ENCODE measurements at places on chromosomes 13 and 19. TPM values are rescaled to one million over a fixed set of nuclear protein-coding genes. Genes with fewer than 3 reads are reported as not detected.

The ZNF253 gene
- total RNA-seq = 6.1 TPM

The STX10 gene
- 45.8 TPM for total RNA-seq

The ZNF492 gene
- total RNA-seq = 0.80 TPM

The NCLN gene
- 24.8 TPM for total RNA-seq

The CEACAM16 gene
- total RNA-seq = not detected

GRCh38 chr19:14530005-14530348 is 583 bp downstream of the TECR start:
- peak overlapping the region; percentile 60 for H3K4me3 ChIP-seq
- DNase-seq = no peak
- H3K36me3 ChIP-seq = no peaks in the 10 kb centered on the region

DNA sequence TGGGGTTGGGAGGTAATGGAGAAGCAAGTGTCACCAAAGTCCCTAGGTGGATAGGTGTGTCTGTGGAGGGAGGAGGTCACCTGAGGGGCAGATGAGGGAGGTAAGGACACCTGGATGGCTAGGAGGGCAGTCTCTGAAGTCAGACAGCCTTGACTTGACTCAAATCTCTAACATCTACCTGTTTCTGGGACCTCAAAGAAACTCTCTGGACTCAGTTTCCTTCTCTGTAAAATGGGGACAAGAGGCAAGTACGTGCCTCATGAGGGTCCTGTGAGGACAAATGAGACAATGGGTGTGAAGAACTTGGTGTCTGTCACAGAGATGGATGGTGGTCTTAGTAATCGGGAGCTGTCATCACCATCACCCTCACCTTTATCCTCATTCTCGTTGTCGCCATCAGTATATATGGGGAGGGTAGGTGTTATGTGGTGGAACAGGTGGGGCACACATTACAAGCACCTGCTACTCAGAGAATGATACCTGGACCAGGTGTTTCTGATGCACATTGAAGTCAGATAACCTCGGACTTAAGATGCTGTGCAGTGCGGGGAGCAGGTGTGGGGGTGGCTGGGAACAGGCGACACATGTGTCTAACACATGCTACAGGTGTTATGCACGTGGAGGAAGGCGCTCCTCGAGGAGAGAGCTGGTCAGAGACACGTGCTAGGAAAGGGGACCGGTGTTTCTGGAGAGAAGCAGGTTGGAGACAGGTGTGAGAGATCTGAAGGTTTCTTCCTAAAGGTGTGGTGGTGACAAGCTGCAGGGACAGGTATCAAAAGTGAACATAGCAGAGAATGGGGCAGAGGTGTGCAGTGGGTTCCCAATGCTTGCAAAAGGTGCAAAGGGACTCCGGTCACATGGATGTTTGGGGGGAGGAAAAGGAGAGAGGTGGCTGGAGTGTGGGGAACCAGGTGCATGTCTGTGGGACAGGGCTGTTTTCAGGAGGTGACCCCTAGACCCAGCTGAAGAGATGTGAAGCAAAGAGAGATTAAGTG is 3.8 kb downstream of the ERFL start:
- H3K4me1 ChIP-seq = no peaks in the 10 kb centered on the region
- H3K36me3 ChIP-seq = no peaks in the 10 kb centered on the region
- H3K27ac ChIP-seq = no peak overlapping the region
- H3K4me3 ChIP-seq = no peak overlapping the region

DNA sequence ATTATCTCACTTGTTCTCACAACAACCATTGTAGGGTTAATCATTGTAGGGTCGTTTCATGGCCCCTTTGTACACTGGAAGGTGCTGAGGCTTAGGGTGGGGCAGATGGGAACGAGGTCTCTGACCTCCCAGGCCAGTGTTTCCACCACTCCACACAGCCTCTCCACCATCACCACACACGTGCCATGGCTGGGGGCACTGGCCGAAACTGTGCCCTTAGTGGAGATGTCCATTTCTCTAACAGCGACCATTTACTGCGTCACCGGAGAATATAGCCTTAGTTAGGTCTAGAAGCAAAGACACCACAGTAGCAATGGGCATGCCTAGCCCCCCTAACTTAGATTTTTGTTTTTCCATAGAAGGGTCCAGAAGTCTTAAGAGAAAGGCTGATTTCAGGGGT is 36.5 kb downstream of the COL4A1 start:
- H3K4me1 ChIP-seq = peaks cover 18% of the 10 kb centered on the region
- no peak overlapping the region for H3K4me3 ChIP-seq
- peak overlapping the region; percentile 5 for H3K27ac ChIP-seq
- no peaks in the 10 kb centered on the region for H3K36me3 ChIP-seq

- no peaks in the 10 kb centered on the region for H3K4me1 ChIP-seq
- H3K27me3 ChIP-seq = no peaks in the 10 kb centered on the region
- DNase-seq = no peak
- no peaks in the 10 kb centered on the region for H3K36me3 ChIP-seq
These were observed 28.0 kb downstream of the PEPD start for GRCh38 chr19:33493401-33494275.

GRCh38 chr13:51229731-51230130 is 7.5 kb downstream of the FAM124A start:
- no peak overlapping the region for H3K4me3 ChIP-seq
- H3K27me3 ChIP-seq = no peaks in the 10 kb centered on the region
- no peaks in the 10 kb centered on the region for H3K36me3 ChIP-seq
- peaks cover 15% of the 10 kb centered on the region for H3K4me1 ChIP-seq
- no peak for DNase-seq

- H3K27ac ChIP-seq = no peak overlapping the region
- H3K4me3 ChIP-seq = no peak overlapping the region
- no peak for DNase-seq
- no peaks in the 10 kb centered on the region for H3K36me3 ChIP-seq
- no peaks in the 10 kb centered on the region for H3K4me1 ChIP-seq
These were observed 130.5 kb downstream of the MAB21L1 start for GRCh38 chr13:35345992-35346391.

DNA sequence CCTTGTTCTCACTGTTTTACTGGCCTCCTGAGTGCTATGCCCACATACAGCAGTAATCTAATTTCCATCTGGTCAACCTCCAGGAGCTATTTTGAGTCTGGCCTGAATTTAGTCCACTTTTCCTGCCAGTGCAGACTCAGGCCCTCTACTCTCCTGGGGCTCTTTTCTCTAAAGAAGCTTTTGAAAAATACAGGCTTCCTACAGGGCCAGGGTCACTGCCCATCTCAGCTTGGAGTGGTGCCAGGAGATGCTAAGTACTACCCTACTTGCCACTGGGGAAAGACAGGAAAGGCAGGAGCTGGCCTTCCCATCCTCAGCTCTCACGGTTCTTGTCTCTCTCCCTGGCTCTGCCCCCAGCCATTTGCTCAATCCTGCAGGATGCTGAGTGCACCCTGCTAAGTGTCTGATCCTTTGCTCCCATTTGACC is 101.7 kb upstream of the SERP2 start:
- H3K4me3 ChIP-seq = no peak overlapping the region
- H3K4me1 ChIP-seq = peaks cover 30% of the 10 kb centered on the region
- no peaks in the 10 kb centered on the region for H3K36me3 ChIP-seq
- no peak overlapping the region for H3K27ac ChIP-seq
- no peaks in the 10 kb centered on the region for H3K27me3 ChIP-seq

DNA sequence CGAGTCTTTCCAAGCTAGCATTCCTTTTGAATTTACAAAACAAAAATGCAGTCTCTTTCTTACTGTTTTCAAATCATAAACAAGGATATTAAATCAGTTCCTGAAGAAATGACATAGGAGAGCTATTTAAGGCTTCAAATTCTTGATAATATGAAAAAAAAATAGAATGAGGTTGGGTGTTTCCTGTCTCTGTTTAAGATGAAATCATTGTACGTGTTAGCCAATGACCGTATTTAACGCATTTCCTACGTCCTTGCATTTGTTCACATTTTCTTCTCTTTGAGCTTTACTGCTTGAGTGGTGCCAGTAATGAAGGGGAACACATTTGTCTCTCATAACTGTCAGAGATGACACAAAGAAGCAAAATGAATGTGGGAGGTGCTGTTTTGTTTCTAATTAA is 821.3 kb downstream of the DIAPH3 start:
- no peak overlapping the region for H3K27ac ChIP-seq
- DNase-seq = peak; percentile 52
- no peak overlapping the region for H3K4me3 ChIP-seq
- H3K36me3 ChIP-seq = no peaks in the 10 kb centered on the region

GRCh38 chr13:97720896-97721295 is 232.6 kb upstream of the IPO5 start:
- H3K4me3 ChIP-seq = no peak overlapping the region
- no peak for DNase-seq
- no peaks in the 10 kb centered on the region for H3K4me1 ChIP-seq
- no peaks in the 10 kb centered on the region for H3K27me3 ChIP-seq
- H3K36me3 ChIP-seq = no peaks in the 10 kb centered on the region

DNA sequence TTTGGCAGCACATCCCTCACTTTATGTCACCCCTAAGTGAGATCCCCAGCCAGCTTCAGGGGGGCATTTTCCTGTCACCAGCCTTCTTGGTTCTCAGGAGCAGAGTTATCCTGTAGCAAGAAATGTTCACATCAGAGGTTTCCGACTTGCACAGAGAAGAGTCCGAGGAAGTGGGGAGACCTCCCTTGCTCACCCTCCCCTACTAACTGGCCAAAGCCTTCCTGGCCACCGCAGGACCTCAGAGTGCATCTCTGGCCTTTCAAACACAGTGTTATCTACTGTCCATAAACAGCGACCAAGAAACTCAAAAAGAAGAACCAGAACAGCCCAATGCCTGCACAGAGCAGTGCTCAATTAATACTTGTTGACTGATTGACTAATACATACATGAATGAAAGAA is 134.4 kb downstream of the USP12 start:
- H3K36me3 ChIP-seq = no peaks in the 10 kb centered on the region
- no peak overlapping the region for H3K4me3 ChIP-seq
- no peaks in the 10 kb centered on the region for H3K4me1 ChIP-seq
- no peak for DNase-seq
- H3K27me3 ChIP-seq = no peaks in the 10 kb centered on the region
- no peak overlapping the region for H3K27ac ChIP-seq

GRCh38 chr19:33468361-33469170 is 53.0 kb downstream of the PEPD start:
- no peak overlapping the region for H3K27ac ChIP-seq
- no peaks in the 10 kb centered on the region for H3K36me3 ChIP-seq
- no peak for DNase-seq

- no peak overlapping the region for H3K27ac ChIP-seq
- H3K4me3 ChIP-seq = no peak overlapping the region
- peak; percentile 12 for DNase-seq
- no peaks in the 10 kb centered on the region for H3K36me3 ChIP-seq
- H3K27me3 ChIP-seq = no peaks in the 10 kb centered on the region
These were observed 629.7 kb downstream of the LIG4 start for GRCh38 chr13:107585469-107586180.

DNA sequence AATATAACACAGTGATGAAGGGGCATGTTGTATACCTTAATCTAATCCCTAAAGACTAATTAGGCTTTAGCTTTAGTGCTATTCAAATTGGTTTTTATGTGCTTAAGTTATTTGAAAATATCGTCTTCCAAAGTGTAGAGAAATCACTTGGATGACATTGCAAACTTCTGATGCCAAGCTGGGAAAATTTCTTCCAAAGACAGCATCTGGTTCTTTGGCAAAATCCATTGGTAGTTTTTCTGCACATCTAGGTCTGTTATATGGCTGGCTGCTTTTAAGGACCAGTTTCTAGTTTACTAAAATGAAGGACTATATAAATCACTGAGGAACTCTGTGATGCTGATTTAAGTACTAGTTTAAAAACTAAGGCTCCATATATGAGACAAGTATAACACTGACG is 2362.3 kb downstream of the PCDH9 start:
- no peak for DNase-seq
- H3K4me1 ChIP-seq = no peaks in the 10 kb centered on the region
- no peak overlapping the region for H3K4me3 ChIP-seq
- H3K27me3 ChIP-seq = no peaks in the 10 kb centered on the region
- H3K27ac ChIP-seq = no peak overlapping the region
- H3K36me3 ChIP-seq = no peaks in the 10 kb centered on the region

GRCh38 chr13:76703216-76703615 is 183.0 kb downstream of the KCTD12 start:
- H3K4me1 ChIP-seq = no peaks in the 10 kb centered on the region
- H3K27me3 ChIP-seq = no peaks in the 10 kb centered on the region
- H3K27ac ChIP-seq = no peak overlapping the region
- H3K4me3 ChIP-seq = no peak overlapping the region

GRCh38 chr13:73809561-73809960 is 324.6 kb downstream of the KLF12 start:
- no peak overlapping the region for H3K4me3 ChIP-seq
- no peak for DNase-seq
- H3K27me3 ChIP-seq = no peaks in the 10 kb centered on the region
- peaks cover 3% of the 10 kb centered on the region for H3K36me3 ChIP-seq

DNA sequence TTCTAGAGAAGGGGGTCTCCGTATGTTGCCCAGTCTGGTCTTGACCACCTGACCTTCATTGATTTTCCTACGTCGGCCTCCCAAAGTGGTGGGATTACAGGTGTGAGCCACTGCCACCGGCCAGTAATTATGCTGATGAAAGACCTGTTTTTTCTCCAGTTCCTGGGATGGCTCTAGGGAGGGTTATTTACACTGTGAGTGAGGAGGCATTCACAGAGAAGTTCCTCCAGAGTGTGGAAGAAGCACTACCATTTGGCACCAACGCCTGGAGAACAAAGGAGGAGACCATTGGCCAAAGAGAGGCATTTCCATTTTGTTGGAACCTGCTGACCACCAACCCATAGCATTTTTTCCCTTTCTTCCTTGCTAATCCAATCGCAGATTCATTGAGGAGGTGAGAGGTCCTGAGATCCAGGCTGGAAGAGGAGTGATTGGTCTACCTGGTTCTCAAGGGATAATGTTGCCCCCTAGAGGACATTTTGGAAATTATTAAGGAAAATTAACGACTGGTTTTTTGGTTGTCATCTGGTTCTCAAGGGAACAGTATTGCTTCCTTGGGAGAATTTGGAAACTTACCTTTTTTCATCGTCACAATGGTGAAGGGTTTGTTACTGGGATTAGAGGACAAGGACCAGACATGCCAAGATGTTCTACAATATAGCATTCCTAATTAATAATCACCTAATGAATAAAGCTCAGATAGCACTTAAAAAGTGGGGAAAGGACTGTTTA is 5.5 kb upstream of the SAE1 start:
- no peaks in the 10 kb centered on the region for H3K27me3 ChIP-seq
- peak overlapping the region; percentile 73 for H3K27ac ChIP-seq
- no peaks in the 10 kb centered on the region for H3K36me3 ChIP-seq
- H3K4me1 ChIP-seq = no peaks in the 10 kb centered on the region
- H3K4me3 ChIP-seq = no peak overlapping the region

DNA sequence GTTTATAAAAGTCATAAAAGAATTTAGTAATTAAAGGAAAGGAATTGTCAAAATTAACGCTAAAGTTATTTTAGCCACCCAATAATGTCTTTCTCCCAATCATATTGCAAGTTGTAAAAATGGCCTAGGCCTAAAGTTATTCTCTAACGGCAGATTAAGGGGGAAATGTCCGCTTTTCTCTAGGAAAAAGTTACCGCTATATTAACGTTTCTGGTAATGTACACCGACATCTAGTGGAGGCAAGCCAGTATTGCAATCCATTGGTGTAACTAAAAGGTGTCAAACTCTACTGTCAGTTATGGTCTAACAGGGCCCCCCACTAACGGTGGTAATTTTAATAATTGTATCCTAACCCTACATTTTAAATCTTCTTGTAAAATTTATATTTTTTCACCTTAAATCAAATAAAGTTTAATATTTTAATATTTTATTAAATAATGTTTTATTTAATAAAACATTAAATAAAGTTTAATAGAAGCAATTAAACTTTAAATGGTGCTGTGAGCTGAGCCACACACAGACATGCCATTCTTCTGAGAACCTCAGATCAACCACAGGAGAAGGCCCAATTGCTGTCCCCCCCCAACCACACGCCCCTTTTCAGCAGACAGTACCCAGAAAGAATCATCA is 35.9 kb upstream of the ZSCAN5A start:
- no peaks in the 10 kb centered on the region for H3K4me1 ChIP-seq
- H3K36me3 ChIP-seq = no peaks in the 10 kb centered on the region
- DNase-seq = peak; percentile 78
- no peak overlapping the region for H3K4me3 ChIP-seq
